NT2/D1 (cell line): ENCODE measurements at places on chromosomes 1 and 21.
A peak's percentile ranks its signal among the peaks of the same experiment; 100 is the strongest.

DNA sequence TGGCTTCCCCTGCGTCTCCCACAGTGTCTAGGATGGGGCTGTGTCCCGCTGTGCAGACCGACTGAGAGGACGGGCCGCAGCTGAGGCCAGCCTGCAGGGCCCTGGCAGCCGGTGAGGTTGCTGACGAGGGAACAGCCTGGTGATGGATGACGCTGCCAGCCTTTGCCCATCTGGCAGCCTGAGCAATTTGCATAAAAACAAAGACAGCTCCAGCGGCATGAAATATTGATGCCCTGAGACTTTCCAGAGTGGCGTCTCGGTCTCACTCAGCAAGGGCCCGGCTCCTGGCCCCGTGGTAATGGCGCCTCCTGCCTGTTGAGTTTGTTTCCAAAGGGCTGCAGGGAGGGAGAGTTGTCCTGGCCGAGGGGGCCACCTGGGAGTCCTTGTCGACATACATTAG, 19.1 kb upstream of the KCNA10 start:
- no peak for DNase-seq

DNA sequence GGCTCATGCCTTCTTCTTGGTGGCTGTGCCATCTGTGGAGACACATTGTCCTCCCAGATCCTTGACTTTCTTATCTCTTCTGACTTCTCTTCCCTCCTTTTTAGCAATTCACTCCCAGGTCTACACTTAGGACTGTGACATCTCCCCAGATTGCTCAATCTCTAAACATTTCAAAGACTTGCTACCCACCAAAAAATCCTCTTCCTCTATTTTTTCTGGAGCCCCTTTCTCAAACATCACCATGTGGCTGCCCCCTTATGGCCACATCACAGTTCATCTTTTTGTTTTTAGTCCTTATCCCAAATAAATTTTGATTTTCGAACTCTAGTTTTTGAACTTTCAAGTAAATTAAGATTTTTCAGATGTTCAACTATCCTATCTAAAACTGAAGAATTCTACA, 148.6 kb upstream of the HOOK1 start:
- no peak for DNase-seq

DNA sequence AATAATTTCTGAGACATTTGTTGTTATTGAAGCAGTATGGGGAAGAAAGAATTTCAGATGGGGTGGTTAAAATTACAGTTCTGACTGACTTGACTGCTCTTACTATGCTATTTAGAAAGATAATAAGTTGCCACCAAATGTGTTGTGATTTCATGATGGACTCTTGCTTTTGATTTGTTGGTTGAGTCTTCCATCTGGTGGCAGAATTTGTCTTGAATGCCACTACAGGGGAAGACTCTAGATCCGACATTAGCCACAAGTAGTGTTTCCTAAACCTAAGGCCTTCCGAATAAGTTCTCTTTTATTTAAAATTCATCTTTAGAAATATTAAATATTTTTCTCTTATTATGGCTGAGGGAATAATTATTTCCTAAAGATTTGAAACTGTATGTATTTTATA, 190.9 kb upstream of the ADGRL4 start:
- peak; percentile 23 for DNase-seq

DNA sequence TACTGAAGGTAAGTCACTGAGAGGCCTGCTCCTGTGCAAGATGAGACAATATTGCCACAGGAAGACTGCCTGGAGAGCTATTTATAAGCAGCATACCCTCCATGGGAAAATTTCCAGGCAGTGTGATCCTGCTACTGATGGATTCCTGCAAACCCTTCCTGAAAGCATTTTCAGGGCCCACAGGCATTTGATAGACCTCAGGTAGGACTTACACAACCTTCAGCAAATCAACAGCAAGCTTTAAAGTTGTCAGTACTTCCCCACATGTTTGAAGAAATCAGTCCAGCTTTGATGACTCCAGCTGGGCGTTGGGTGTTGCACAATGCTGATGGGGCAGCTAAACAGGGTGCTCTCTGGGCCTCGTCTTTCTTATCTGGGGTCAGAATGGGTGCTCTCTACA, 108.8 kb downstream of the PLXNA2 start:
- no peak for DNase-seq

DNA sequence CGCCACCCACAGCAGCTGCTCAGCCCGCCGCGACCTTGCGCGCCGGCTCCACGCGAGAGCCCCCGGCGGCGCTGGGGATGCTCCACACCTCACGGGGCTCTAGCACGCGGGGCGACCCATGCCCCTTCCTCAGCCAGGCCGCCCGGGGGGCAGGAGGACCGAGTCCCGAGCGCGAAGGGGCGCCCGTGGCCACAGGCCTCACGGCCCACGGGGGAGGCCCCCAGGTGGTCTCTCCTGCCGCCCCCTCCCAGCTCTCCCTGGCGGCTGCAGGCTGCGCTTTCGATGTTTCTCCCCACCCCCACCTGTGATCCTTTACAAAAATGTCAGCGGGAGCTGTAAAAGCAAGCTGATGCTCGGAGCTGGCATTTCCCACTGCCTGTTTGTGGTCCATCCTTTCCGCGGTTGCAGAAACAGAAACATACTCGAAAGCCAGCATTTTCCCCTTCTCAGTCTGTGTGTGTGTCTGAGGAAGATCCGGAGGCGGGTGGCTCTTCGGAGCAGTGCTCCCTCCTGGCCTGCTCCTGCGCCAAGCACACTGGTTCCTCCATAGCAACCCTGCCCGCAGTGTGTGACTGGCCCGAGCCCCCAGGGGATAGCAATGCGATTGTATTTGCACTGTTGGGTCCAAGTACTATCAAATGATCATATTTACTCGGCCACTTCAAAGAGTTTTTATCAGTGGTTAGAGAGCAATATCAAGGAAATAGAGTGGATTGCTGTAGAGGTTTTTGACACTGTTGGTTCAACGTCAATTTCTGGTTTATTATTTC, 2.1 kb downstream of the KIF26B start:
- no peak for DNase-seq

GRCh38 chr1:10943991-10944730, 68.3 kb upstream of the TARDBP start:
- DNase-seq = no peak

DNA sequence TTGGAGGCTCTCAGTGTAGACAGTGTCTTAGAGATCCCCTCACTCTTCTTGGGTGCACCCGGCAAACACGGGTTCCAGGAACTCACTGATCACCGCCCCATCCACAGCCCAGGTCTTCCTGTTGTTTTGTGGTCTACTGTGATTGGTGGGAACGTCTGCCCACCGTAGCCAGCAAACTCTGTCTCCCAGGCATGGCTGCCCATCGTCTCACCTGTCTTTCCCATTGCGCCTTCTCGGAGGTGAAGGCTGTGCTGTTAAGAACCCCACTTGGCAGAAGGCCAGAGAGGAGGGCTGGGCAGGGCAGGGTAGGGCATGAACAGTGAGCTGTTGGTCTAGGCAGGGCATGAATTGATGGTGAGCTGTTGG, 14.1 kb upstream of the KCNA2 start:
- DNase-seq = no peak

DNA sequence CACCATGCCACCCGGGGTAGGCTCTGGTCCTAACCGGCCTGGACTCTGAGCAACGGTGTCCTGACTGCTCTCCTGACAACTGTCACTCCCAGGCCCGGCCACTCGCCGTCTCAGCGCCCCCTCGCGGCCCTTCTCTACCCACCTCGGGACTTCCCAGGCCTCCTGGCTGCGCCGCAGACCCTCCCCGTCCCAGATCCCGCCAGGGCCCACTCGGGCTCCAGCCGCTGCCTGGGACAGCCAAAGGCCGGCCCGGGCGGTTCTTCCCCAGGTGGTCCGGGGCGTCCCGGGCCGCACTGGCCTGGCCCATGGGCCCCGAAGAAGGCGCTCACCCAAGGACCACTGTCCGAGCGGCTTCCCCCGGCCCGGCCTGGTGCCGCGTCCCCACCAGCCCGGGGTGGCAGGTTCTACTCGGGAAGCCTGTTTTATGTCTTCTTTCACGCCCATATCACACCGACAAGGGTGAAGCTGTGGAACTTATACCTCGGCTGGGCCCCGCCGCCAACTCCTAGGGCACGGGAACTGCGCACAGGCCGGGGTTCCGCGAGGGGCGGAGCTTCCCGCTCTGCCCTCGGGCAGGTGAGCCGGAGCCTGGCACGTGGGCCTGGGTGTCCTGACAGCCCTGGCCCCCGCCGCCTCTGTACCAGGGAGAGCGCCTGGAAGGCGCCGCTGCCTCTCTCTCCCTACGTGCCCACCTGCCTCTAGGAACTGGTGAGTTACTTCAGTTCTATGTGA, 138.3 kb downstream of the TTLL7 start:
- peak; percentile 27 for DNase-seq

GRCh38 chr1:17128361-17128760, 9.1 kb upstream of the PADI2 start:
- DNase-seq = no peak

GRCh38 chr1:154765970-154766369, 104.1 kb downstream of the KCNN3 start:
- no peak for DNase-seq

- DNase-seq = no peak
Observed at GRCh38 chr1:19067182-19067911, 110.9 kb upstream of the IFFO2 start.

DNA sequence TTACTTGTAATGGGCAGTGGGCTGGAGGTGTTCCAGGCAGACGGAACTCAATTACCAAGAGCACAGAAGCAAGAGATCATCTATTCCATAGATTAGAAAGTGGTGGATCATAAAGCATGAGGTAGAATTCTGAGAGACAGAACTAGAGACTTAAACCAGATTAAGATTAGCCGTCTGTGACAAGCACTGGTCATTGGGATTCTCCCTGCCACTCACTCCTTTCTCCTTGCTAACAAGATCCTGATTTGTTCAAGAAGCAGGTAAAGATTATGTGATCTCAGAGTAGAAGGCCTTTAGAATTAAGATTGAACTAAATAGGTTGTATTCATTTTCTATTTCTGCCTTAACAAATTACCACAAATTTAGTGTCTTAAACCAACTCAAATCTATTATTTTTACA, 1.5 kb upstream of the HSPA13 start:
- no peak for DNase-seq

DNA sequence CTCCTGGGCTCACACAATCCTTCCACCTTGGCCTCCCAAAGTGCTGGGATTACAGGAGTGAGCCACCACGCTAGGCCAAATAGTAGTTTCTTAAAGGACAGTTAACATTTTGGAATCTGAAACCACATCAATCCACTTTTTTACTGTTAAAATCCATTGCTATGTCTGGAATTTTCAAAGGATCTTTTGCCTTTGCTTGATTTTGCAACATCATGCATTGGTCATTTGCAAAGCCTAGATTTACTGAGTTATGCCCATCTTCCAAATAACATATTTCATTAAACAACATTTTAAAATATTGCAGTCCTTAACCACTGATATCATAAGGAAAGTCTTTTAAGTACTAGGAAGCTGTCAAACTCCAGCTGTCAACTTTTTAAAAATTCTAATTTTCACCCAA, 3.3 kb downstream of the POGZ start:
- no peak for DNase-seq

GRCh38 chr1:228085287-228085951, 2.9 kb downstream of the ARF1 start:
- no peak for DNase-seq

DNA sequence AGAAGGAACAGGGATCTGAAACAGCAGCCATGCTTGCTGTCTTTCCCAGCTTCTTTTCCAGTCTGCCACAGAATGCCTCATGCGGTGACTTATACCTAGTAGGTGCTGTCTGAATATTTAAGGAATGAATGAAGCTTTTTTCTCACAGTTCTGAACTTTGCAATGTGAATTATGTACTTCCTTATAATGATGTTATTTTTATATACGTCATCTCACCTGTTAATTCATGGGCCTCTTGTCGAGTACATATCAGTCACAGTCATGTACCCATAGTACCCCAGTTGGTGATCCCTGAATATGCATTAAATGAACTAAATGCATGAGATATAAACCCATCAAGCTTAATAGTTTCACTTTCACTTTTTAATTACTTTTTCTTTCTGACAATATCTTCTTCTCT, 132.7 kb downstream of the NTNG1 start:
- no peak for DNase-seq

GRCh38 chr1:52474807-52475206, 70.4 kb downstream of the PRPF38A start:
- DNase-seq = no peak

- no peak for DNase-seq
Observed at GRCh38 chr1:182677397-182678098, 6.8 kb downstream of the RGS8 start.

DNA sequence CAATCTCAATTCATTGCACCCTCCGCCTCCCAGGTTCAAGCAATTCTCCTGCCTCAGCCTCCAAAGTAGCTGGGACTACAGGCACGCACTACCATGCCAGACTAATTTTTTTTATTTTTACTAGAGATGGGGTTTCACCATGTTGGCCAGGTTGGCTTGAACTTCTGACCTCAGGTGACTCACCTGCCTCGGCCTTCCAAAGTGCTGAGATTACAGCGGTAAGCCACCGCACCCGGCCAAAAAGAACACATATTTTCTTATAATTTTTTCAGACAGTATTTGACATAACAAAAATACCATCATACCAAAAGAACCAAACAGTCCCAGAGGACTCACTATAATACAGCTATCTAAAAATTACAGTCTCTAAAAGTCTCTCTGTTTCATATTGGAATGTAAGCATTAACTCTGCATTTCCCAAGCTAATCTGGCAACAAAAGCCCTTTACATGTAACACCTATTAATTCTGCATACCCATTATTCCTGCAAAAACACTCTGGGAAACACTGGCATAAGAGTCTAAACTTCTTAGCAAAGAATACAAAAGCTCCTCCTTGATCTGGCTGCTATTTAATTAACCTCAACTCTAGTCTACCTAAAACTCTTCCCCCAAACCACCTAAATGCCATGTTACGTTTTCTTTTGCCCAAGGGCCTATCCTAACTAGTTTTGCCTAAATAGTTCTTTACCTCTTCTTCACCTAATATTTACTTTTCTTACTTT, 26.9 kb downstream of the WDR26 start:
- DNase-seq = no peak

GRCh38 chr1:11828511-11828910, 19.1 kb downstream of the NPPA start:
- DNase-seq = no peak

GRCh38 chr1:943545-944340, 15.3 kb downstream of the NOC2L start:
- DNase-seq = no peak

GRCh38 chr1:12009318-12009947, 9.9 kb upstream of the MIIP start:
- no peak for DNase-seq

DNA sequence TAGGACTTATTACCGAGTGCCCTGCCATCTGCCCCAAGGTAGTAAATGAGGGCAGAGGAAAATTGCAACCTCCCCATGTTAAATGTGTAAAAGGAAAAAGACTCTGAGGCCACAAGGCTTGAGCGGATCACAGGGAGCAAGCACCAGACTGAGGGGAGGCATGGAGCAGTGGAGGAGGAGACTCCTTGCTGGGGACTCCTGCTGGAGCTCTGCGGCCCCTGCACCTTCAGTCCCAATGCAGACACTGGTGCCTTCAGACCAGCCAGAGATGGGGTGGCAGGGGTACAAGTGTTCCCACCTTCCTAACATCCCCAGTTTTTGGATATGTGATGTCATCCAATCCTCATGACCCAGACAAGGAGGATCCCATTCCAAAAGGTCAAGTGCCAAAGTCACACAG, 128.4 kb upstream of the NGF start:
- DNase-seq = no peak
